Central memory CD8-positive, alpha-beta T cell (primary cell): ENCODE measurements at places on chromosomes 16 and 17.

DNA sequence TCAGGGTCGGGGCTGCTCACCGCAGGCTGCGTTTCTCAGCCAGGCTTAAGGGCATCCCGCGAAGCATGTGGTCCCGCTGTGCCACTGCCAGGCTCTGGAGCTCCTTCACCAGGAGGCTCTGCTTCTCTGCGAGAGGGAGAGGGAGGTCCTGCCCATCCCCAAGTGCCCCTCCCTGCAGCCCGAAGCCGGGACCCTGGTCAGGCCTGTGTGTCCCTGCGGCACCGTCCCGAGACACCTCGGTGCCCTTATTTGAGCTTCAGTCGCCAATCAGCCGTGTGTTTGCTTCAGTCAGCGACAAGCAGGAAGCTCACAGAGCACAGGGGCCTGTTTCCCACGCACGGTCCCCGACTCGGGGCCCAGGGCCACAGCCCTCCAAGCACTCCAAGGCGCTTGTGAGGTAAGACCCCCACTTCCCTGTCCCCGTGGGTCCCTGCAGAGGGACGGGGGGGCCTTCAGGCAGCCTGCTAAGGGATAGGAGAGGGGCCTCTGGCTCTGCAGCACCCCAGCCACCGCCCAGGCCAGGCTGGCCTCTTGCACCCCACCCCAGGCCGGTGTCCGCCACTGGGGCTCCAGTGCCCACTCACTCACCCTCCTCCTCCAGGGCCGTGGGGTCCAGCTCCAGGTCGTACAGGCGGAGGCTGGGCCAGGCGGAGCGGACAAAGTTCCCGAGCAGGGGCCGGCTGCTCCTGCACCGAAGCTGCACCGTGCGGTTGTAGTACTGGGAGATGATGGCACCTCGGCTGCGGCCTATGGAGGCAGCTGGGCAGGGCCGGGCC lies 3.2 kb downstream of the TMC6 start:
- H3K4me3 ChIP-seq: peak overlapping the region; percentile 100
- peaks cover 80% of the 10 kb centered on the region for H3K36me3 ChIP-seq
- DNase-seq: no peak
- H3K27me3 ChIP-seq: no peaks in the 10 kb centered on the region
- peak overlapping the region; percentile 84 for H3K27ac ChIP-seq

DNA sequence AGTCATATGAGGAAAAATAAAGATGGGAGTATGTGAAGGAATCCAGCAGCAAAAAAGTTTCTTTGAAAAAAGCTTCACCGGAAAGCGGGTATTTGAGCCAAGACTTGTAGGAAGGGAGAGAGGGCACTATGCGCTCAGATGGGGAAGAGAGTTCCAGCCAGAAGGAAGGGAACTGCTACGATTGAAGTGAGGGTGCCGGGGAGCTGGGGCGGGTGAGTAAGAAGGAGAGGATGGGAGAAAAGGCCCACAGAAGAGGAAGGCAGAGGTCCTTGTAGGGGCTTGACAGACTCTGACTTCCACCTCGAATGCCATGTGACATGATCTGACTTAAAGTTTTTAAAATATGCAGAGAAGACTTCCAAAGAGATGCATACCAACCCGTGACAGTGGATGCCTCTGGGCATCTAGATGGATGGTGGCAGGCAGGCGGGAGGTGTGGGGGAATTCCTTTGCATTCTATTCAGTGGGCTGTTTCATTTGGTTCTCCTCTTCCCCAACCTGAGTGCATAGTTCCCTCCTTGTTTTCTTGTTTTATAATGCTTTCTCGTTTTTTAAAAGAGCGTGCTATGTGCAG lies 44.9 kb downstream of the CDRT4 start:
- H3K36me3 ChIP-seq: peaks cover 1% of the 10 kb centered on the region
- H3K4me1 ChIP-seq: peaks cover 5% of the 10 kb centered on the region
- peaks cover 8% of the 10 kb centered on the region for H3K27me3 ChIP-seq
- H3K27ac ChIP-seq: no peak overlapping the region
- no peak for DNase-seq
- H3K4me3 ChIP-seq: no peak overlapping the region

DNA sequence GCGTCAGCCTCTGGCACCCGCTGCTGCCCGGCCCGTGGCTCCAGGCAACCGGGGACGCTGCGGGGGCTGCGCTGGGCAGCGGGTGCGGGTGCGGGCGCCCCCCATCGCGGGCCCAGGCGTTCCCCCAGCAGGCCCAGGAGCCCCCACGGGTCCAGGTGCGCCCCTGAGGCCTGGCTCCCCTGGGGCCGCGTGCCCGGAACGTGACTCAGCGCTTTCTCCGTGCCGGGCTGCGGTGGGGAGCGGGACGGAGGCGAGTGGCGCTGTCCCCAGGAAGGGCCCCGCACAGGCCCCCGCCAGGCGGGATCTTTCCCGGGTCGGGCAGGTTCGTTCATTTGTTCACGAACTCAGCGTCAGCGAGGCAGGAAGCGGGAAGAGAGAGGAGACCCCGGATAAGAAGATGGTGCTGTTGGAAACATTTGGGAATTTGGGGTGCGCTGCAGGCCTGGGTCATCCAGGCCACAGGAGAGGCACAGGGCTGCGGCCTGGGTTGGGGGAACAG lies 18.4 kb upstream of the EXOC7 start:
- peaks cover 5% of the 10 kb centered on the region for H3K4me1 ChIP-seq
- no peak overlapping the region for H3K27ac ChIP-seq
- no peaks in the 10 kb centered on the region for H3K27me3 ChIP-seq
- peaks cover 3% of the 10 kb centered on the region for H3K36me3 ChIP-seq
- no peak overlapping the region for H3K4me3 ChIP-seq
- no peak for DNase-seq

GRCh38 chr17:28427371-28427770 lies 21.4 kb upstream of the SLC46A1 start:
- DNase-seq: no peak
- no peaks in the 10 kb centered on the region for H3K4me1 ChIP-seq
- no peak overlapping the region for H3K4me3 ChIP-seq
- no peak overlapping the region for H3K27ac ChIP-seq
- H3K27me3 ChIP-seq: peaks cover 26% of the 10 kb centered on the region

GRCh38 chr16:77736879-77737278 lies 14.6 kb downstream of the NUDT7 start:
- no peaks in the 10 kb centered on the region for H3K27me3 ChIP-seq
- no peak overlapping the region for H3K27ac ChIP-seq
- no peaks in the 10 kb centered on the region for H3K36me3 ChIP-seq
- no peaks in the 10 kb centered on the region for H3K4me1 ChIP-seq
- DNase-seq: no peak
- no peak overlapping the region for H3K4me3 ChIP-seq
